ENCODE measurements at places on chromosomes 11 and 22.

- no peak for DNase-seq
These were observed 8.9 kb downstream of the ALX4 start for GRCh38 chr11:44300844-44301563.

DNA sequence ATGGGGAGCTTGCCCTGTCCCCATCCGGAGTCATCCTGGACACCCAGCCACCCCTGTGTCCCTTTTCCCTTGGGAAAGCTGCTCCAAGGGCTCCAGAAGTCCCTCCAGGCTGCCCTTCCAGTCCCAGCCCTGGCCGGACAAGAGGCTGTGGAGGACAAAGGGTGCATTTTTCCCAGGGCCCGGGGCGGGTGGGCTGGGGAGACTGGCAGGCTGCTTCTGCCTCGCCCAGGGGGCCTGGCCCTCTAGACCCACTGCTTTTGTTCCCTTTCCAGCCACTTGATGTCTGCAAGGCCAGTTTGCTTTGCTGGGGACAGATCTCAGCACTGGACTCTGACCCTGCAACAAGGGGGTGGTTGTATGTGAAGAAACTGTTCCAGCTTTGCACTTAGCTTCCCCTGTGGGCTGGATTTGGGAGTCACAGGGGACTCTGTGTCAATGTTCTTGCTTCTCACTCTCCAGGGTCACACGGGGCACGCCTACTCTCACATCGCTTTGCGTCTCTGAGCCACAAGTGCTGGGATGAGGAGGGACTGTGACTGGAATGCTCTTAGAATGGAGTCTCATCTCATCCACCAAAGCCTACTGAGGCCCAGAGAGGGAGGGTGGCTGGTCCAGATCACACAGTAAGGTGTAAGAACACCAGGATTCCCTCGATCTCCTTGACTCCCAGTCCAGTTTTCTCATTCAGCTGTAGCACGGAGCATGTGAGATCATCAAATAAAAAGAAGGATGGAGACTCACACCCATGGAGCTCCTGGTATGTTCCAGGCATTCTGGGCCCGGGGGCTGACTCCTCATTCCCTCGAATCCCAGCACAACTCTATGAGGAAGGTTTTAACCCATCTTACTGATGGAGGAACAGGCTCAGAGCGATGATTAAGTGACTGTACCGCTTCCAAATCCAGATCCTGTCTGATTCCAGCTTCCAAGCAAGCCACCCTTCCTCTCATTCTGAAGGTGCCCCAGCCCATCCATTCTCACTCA lies 59.9 kb downstream of the FBXO7 start:
- DNase-seq, result no peak

- DNase-seq, result no peak
These were observed 232.8 kb downstream of the GRIK4 start for GRCh38 chr11:120744016-120744994.

- DNase-seq, result no peak
These were observed 17.6 kb upstream of the ASCC2 start for GRCh38 chr22:29855611-29856181.

- no peak for DNase-seq
These were observed 33.5 kb downstream of the MYO18B start for GRCh38 chr22:25775531-25775930.

DNA sequence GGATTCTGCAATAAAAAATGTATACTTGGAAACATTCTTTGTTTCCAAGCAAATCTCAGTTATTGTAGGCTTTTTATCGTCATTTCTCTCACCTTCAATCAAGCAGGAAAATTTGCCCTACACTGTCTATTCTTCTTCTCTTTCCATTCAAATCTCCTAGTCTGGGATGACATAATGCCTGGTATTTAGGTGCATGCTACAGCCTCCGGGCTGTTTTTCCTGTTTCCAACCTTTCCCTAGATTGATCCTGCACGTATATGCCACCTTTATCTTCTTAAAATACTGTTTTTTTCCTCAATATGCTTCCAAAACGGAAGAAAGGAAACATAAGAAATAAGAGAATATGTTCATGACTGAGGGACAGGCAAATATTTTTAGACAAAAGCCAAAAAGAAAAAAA lies 249.1 kb upstream of the UBASH3B start:
- no peak for DNase-seq

GRCh38 chr11:33448461-33449130 lies 191.4 kb downstream of the HIPK3 start:
- no peak for DNase-seq

- no peak for DNase-seq
These were observed 22.0 kb downstream of the PACSIN2 start for GRCh38 chr22:42992886-42993479.

DNA sequence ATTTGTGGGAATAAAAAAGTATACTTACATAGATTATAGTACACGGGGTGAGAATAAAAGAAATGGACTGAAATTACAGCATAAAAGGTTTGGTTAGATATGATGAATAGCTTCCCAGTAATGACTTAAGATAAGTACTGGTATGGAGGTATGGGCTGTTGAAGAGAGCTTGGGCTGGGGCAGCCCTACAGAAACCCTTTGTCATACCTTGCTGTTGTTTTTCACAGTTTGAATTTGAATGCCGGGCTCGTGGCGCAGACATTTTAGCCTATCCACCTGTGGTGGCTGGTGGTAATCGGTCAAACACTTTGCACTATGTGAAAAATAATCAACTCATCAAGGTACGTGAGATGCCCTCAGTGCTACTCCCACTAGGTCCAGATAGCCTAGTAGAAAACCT lies 42.3 kb upstream of the RBX1 start:
- no peak for DNase-seq

- DNase-seq, result no peak
These were observed 4.9 kb downstream of the CBX6 start for GRCh38 chr22:38867124-38867455.
